Posterior cingulate gyrus (tissue), 11 donors: ENCODE measurements at places on chromosomes 4 and X.

DNA sequence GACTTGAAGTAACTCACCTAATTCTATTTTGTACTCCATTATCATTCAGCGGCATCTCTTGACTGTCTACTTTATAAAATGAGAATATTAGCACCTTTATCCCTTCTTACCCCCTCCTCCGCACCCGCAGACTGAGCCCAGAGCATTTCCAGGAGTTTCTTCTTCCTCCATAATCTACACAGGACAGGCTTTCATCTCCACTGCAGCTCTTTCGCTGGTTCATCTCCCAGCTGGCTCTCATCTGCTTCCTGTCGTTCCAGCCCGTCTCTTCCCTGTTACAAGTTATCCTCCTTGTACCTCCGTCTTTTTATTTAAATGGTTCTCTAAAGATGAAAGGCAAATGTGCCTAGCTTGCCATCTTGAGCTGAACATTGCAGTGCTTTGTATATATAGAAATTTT, 39.8 kb downstream of the GALNT7 start:
- no peak for DNase-seq

DNA sequence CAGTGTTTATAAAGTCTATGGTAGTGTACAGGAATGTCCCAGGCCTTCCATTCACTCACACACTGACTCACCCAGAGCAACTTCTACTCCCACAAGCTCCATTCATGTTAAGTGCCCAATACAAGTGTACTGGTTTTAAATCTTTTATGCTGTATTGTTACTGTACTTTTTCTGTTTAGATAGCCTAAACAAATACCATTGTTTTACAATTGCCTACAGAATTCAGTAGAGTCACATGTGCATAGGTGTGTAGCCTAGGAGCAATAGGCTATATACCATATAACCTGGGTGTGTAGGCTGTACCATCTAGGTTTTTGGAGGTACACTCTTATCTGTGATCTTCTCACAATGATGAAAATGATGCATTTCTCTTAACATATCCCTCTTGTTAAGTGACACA, 126.7 kb downstream of the DGKK start:
- DNase-seq = no peak

DNA sequence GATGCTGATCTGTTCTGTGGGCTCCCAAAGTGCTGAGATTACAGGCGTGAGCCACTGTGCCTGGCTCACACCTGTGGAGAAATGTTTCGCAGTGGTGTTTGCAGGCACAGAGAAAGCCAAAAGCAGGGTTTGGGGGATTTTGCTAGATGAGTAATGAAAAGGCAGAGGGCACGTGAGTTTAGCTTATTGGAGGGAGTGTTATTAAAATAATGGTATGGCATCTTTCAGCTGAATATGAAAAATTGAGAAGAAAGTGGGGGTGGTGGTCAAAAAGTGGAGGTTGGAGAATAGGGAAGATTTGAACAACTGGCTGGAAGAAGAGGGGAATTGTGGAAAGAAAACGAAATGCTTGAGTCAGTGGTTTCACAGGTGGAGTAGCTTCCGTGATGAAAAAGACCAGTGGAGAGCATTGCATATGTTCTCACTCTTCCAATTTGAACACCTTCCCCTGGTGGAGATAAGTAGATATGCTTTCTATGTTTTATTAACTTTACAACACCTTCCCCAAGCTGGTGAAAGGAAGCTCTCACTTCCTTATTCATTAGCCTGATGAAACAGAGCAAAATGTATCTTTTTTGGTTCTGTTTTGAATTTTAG, 1.1 kb upstream of the CHST7 start:
- no peak for DNase-seq

DNA sequence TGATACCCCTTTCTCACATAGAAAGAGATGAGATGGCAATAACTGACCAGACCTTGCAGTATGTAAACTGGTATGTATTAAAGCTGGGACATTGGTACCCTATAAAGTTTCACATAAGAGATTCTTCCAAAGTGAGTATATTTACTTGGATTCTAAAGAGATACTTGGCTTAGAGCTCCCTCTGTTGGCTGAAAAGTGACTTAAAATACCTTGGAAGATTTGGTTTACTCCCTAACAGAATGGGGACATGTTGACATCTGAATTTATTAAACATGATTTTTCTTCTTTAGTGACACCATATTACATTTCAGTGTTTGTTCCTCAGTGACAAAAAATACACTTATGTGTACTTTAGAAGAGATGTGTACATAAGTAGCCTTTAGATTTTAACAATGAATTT, 47.9 kb upstream of the RGN start:
- DNase-seq = no peak

- no peak for DNase-seq
Observed at GRCh38 chr4:105257817-105258495, 111.3 kb downstream of the TET2 start.
